ENCODE measurements at places on chromosomes 11 and 22.

DNA sequence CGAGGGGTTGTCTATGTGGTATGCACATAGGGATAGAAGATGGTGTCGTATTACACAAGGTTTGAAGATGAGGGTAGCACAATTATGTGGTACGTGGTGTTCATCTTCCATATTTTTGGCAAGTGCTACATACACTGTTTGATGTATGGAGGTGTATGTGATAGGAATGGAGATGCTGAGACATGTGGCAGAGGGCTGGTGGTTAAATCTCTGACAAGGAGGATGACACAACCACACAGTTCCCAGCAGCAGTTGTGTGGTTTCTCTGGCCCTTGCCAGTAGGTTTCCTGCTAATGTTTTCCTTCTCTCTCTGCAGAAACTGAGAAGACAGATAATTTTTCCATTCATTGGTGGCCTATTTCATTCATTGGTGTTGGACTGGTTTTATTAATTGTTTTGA lies 17.0 kb downstream of the NCR3LG1 start:
- no peak for DNase-seq

- DNase-seq = no peak
These were observed 461.3 kb downstream of the DLG2 start for GRCh38 chr11:85165819-85166218.

GRCh38 chr11:30171661-30172060 lies 59.2 kb upstream of the FSHB start:
- no peak for DNase-seq

DNA sequence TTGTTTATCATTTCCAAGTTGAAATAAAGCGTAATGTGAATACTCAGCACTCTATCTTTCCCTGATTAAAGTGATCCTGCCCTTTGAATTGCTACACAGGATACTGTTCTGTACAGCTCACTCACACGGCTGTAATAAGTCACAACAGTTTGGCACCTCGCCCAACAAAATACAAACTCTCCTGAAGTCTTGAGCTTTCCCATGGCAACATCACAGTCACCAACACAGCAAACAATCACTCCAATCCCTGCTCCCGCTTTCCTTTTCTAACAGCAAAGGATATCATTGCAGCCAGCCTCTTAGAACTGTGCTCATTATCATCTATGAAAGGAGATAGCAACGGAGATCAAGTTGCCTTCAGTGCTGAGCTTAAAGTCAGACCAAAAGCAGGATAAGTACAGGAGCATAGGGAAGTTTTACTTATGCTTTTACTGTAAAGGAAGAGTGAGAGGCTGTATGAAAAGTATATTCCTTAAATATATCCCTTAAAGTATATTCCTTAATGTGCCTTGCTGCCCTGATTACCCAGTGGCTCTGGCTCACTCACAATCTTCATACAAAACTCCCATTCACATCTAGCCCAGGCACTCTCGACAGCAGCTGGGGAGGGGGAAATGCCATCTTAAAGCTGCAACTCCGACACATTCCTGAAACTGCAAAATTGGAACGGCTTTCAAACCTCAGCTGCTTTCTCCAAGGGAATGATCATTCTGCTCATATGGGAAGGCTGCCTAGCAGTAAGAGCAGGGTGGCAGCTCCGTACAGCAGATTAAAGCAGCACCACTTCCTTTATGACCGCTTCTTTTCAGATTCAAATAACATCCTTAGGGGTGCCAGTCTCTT lies 35.8 kb downstream of the MAML2 start:
- DNase-seq = peak; percentile 61

DNA sequence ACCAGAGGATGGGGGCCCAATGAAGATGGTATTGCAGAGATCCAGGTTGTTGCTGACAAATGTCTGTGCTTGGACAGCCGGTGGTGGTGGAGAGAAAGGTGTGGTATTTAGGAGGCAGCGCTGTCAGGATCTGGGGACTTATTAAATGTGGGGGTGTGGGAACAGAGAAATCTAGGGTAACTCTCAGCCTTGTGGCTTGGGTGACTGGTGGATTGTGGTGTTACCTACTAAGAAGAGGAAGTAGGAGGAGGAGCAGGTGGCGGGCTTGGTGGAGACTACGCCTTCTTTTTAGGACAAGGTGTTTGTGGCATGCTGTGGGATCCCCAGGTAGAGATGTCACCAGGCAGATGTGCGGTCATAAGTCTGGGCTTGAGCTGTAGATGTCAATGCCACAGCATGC lies 144.0 kb downstream of the GRIK4 start:
- no peak for DNase-seq

DNA sequence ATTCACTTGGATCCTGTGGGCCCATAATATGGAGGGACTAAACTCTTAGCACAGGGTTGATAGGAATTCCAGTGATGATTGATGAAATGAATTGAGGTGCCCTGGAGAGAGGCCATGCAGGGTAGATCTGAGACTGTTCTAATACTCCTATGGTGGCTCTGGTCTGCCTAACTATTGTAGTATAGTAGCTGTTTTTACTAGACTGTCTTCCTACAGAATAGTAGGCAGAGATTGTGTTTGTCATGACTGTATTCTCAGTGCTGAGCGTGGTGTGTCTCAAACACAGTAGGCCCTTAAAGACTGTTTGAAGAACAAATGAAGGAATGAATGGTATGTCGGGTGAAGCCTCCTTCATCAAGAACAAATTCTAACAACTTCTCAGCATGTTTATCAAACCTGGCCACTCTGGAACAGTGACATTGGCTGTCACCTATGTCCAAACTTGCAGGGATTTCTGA lies 107.0 kb upstream of the SESN3 start:
- no peak for DNase-seq

- DNase-seq = peak; percentile 14
These were observed 53.4 kb upstream of the SPATA19 start for GRCh38 chr11:133898770-133899115.

DNA sequence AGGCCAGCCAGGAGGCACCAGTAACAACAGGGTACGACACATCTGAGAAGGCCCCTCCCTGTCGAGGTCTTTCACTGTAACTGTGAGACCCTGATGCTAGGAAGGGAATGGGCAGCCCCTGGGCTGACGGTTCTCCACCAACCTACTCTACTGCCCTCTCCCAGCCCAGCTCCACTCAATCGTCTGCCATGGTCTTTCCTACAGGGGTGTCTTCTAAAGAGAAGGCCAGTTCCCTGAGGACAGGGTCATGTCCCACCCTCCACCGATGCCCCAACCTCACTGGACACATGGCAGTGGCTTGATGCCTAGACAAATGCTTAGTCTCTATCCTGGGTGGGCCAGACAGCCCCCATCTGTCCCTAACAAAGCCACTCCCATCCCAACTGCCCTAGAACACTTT lies 46.0 kb upstream of the SLC25A1 start:
- no peak for DNase-seq

DNA sequence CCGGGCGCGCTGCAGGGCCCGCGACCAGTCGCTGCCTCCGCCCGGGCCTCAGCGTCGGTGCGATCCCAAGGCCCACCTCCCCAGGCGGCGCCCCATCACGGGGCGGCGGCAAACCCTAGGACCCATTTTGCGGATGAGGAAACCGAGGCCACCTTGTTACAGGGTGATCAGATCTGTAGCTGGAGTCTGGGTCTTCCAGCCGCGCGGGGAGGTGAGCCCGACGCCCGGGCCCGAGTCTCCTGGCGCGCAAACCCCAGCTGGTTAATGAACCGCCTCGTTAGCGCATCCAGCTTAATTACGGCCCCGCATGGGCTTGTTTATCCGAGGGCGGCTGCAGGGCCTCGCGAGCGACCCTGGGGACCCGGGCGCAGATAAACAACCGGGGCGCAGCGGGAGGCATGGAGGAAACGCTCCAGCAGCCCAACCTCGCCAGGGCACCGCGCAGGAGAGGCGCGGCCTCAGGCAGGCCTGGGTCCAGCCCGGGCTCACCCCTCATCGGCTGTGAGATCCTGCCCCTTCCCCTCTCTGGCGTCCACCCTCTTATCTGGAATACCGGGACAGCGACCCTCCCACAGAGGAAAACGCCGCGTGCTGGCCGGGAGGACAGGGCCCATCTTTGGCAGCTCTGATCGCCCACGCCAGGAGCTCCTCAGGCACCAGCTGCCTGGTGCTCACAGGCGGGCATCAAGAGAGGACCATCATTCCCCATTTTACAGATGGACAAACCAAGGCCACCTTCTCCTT lies 14.7 kb downstream of the OTUB1 start:
- no peak for DNase-seq

- no peak for DNase-seq
These were observed 5.5 kb downstream of the ADM start for GRCh38 chr11:10310301-10310841.

GRCh38 chr22:49025791-49026493 lies 801.7 kb downstream of the BRD1 start:
- DNase-seq = no peak

DNA sequence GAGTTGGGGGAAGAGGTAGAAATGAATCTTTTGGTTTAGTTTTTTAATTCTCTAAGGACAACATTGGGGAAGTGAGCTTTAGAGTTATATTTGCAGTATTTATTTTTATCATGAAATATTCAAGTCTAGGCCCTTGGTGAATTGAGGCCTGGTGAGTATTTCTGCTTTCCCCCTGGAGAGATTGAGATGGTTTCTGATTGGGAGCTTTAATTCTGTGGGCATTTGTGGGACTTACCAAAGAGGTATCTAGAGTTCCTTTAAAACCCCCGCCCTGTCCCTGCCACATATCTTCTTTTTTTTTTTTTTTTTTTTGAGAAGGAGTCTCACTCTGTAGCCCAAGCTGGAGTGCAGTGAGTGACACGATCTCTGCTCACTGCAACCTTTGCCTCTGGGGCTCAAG lies 9.6 kb downstream of the ACO2 start:
- no peak for DNase-seq

GRCh38 chr11:125301346-125301745 lies 136.8 kb downstream of the PKNOX2 start:
- no peak for DNase-seq

- no peak for DNase-seq
These were observed 60.6 kb upstream of the BLID start for GRCh38 chr11:122176651-122177050.

GRCh38 chr22:37633089-37633624 lies 6.3 kb upstream of the SH3BP1 start:
- DNase-seq = no peak

DNA sequence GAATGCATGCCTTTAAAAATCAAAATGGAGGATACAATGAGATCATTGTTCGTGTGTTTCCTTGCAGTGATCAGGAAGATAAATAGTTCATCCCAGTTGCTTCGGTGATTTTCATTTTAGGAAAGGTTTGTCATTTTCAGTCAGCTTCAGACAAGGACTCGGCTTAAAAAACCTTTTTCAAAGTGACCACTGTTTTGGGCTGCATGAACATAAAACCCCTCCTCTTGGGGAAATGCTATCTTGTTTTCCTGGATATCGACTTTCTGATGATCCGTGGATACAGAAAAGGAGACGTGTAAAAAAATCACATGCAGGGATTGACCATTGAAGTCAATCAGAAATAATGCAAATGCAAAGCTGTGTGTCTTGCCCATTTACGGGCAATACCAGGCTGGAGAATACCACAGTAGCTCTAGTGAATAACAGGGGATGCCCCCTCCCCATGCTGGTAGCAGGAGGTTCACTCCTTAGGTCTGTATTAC lies 146.8 kb downstream of the MAML2 start:
- DNase-seq = no peak

DNA sequence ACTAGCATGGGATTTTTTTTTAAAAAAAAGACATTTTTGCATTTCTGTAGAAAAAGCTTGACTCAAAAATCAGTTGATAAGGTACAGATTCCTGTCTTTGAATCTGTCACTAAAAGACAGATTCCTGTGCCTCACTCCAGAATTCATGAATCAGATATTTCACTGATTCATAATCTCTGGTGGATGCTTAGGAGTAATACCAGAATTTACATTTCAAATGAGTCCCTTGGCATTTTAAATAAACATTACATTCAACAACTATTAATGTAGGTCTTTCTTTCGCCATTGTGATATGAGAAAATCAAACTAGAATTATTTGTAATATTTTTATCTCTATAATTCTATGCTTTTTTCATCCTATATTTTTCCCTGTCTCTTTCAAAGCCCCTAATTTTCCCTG lies 128.3 kb downstream of the APIP start:
- DNase-seq = no peak

DNA sequence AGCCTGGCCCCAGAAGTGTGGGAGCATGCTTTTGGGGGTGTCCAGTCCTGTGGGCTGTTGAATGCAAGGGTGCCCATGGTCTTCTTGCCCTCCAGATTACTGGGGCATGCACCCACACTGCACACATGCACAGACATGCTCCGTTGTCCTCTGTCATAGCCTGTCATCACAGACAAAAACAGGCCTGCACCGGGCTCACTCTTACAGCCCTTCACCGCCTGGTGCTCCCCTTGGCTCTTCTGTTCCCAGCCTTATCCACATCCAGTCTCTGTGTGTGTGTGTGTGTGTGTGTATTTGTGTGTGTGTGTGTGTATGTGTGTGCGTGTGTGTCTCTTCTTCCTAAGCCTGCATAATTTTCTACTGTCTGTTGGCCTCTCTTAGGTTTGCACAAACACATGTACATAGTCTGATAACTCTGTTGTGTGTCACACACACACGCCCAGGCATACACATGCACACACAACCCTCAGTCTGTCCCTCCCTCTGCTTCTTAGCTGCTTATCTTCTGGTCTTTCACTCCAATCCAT lies 23.4 kb upstream of the NECTIN1 start:
- DNase-seq = no peak

- DNase-seq = no peak
These were observed 18.4 kb upstream of the CTSD start for GRCh38 chr11:1782031-1782590.

- no peak for DNase-seq
These were observed 15.1 kb downstream of the DTX4 start for GRCh38 chr11:59187035-59187434.

DNA sequence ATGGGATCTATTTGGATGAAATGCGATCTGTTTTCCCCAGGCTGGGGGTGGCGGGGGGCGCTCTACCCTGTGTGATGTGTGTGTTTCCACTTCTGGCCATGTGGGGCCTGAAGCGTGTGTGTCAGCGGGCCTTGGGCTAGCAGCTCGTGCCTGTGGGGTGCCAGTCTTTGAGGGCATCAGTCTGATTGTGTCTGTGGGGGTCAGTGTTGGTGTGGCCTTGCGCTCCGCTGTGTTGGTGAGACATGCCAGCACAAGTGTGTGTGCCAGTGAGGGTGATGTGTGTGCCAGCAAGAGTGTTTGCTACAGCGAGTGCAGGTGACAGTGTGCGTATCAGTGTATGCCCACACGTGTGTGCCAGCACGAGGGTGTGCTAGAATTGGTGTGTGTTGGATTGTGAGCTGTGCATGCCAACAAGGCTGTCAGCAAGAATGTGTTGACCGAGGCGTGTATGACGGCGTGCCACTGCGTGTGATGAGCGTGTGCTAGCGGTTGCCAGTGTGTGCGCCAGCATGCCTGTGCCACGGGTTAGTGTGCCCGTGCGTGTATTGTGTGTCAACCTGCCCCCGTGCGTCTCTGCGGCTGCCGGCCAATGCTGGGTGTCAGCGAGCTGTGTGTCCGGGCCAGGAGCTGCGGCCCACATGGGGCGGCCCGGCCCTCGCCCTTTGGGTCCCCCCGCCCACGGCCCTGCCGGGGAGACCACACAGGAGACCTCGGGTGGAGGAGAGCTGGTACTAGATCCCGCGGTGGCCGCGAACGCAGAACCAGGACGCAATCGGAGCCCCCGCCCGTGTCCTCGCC lies 519 bp downstream of the ARRB1 start:
- peak; percentile 44 for DNase-seq
